Kidney capillary endothelial cell (primary cell): ENCODE measurements at places on chromosomes 4 and X.

DNA sequence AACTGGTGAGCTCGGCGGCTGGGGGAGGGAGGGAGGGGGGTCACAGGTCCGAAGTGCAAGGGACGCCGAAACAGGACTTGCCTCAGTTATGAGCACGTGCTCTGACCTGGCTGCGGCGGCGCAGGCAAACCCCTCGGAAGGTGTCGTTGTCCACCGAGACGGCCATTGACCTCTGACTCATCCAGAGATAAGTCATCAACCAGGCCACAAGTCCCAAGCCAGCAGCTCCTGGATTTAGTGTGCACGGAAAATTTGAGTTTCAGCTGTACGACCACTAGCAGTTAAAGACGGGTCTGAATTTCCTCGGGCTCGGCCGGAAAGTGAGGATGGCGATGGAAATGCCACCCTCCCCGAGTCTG lies 674 bp downstream of the SH3D19 start:
- peak; percentile 81 for DNase-seq

DNA sequence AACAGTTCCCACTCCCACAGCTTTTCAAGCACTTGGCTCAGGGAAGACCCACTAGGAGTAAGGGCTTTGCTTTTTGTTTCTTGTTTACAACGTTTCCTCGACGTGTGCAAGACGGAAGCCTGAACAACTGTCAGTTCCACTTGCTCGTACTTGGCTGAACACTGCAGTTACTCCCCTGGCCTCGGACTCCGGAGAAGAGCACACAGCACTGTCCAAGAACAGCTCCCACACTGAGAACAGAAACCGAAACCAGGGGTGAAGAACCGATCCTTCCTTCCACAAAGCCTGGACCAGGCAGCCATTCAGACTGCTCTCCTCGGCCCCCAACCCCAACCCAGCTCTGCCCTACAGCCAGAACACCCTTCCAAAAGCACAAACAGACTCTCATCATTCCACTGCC lies 25.5 kb downstream of the IRF2 start:
- no peak for DNase-seq

- no peak for DNase-seq
Measured at GRCh38 chr4:33072298-33073089, 2352.3 kb downstream of the PCDH7 start.

DNA sequence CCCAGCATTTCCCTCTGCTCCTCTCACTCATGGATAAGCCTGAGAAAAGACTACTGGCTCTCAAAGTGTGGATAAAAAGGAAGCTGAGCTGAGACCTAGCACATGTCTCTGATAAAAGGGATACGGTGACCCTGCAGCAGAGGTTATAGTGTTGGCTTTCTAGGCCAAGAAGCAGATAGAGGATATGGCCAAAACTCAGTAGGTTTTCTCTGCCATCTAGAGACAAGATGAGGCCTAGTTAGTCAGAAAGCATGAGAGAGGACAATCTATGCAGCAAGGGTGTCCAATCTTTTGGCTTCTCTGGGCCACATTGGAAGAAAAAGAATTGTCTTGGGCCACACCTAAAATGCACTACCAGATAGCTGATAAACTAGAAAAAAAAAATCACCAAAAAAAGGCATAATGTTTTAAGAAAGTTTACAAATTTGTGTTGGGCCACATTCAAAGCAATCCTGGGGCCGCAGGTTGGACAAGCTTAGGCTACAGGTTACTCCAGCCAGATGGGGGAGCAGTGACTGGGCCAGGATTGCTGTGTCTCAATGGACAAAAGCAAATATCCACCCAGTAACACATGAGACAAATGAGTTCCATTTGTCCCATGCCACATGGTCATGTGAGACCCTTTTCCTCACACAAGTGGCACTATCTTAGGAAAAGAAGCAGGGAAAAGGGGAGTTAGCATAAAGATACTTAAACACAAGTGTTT lies 411.4 kb downstream of the INPP4B start:
- DNase-seq = no peak

- no peak for DNase-seq
Measured at GRCh38 chr4:5238173-5238572, 186.9 kb downstream of the STK32B start.

GRCh38 chr4:43163101-43163792 lies 270.7 kb downstream of the GRXCR1 start:
- no peak for DNase-seq

DNA sequence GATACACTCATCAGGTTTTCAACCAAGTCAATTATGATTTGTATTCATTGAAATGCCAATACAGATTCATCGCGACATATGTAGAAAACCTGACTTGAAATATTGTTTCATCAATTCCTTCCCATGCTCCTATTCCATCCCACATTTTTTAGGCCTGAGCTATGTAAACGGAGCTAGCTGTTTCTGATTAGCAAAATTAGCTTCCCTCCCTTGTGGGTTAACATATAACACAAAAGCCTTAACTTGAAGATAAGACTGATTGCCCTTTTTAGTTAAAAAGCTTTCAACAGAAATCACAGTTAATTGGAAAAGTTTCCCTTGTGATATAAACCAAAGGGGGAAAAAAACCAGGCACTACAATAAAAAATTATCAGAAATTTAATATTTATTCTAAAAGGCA lies 32.8 kb upstream of the DCLK2 start:
- DNase-seq = no peak

DNA sequence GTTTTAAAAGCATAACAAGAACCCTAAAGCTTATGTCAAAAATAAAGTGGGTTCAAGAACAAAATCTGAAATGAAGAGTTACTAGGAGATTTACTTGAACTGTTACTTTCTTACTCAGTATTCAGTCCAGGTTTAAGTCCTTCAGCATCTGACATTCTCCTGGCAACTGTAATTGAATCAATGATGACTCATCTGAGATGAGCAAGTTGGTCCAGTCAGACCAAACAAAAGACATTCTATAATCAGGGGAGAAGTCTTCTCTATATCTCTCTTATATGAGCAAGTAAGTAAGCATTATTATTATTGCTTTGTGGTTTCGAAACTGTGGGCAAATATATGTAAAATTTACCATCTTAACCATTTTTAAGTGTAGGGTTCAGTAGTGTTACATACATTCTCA lies 34.6 kb downstream of the MAP9 start:
- DNase-seq = no peak

DNA sequence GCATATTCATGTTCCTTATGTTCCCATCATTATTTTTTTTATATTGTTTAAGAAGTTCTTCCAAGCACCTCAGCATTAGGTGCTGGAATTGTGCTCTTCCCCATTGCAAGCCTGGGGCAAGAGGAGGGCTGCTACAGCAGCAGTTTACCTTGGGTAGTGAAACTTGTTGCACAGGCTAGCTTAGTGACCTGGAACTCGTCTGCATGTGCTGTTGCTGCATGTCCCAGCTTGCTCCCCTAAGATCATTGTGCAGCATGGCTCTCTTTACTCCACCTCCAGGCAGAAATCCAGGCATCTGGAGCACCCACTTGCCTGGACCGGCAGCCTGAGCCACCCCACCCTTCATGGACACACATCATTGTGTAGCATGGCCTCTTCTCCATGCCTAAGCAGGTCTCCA lies 776.0 kb downstream of the GLUD2 start:
- no peak for DNase-seq

- DNase-seq = no peak
Measured at GRCh38 chr4:136750897-136751296, 781.4 kb downstream of the PCDH18 start.

DNA sequence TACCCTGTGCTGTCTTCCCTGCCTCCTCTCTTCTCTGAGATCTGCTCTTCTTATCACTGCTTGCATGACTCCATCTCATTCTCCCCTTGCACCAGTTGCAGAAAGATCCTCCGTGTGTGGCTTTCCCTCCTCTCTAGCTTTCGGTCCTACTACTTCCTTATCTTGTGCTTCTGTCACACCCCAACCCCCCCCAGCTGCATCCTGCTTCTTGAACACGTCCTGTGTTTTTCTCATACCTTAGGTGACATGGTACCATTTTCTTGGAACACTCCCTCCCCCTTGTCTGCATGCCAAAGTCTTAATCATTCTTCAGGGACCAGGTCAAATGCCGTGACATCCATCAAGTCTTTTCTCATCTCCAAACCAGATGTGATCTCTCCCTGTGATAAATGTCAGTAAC lies 46.4 kb downstream of the FHL1 start:
- no peak for DNase-seq

DNA sequence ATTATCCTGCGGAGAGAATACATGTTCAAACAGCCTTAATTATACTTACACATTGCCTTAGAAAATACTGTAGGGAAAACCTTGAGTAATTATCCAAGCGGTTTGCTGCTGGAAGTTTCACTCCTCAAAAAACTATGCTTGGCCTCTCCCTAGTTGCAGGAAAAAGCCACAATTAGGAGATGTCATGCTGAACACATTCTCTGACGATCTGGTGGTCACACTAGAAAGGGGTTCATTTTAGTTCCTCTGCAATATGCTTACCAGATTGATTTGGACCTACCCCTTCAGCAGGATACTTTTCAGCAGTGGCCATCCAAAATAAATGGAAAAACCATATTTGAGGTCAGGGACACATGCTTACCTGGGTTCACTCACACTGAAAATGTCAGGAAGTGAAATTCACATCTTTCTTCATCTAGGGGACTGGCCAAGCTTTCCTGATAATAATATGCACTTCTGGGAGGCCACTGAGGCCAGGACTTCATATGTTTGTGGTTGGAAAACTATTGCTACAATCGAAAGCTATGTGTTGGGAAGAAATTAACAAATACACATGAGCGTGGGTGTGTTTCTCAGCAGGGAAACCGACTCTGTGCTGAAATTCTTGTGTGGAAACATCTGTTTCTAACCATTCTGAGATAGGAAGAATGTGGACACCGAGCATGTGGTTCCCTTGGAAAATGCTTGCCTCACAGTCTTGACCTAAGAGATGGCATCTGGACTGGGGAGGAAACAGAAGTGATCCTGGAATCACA lies 68.8 kb downstream of the ATXN3L start:
- DNase-seq = peak; percentile 1

DNA sequence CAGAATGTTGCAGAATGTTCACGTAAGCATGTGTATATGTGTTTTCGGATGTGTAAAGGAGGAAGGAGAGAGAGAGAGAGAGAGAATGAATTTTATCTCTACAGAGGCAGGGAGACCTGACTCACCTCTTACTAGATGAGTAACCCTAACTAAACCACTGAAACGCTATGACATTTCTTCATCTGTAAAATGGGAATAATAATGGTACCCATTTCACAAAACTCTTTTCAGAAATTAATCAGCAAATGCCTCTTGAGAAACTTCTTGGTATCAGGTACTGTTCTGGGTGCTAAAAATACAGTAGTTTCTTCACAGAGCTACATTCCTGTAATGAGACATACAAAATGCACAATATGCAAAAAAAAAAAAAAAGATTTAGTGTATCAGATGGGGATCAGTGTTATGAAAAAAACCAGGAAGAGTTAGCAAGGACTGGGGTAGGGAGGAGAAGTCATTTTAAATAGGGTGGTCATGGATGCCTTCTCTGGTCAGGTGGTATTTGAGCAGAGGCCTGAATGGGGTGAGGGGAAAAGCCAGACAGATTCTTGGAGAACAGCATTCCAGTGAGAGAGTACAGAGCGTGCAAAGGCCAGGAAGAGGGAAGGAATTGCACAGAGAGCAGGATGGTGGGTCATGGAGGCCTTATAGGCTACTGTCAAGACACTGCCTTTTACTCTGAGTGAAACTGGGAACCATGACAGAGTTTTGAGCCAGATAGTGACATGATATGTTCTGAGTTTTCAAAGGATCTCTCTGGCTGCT lies 84.9 kb upstream of the SPANXB1 start:
- no peak for DNase-seq

GRCh38 chr4:114527637-114528036 lies 71.0 kb upstream of the UGT8 start:
- no peak for DNase-seq

GRCh38 chrX:16826207-16826606 lies 39.9 kb downstream of the TXLNG start:
- DNase-seq = peak; percentile 65

- DNase-seq = no peak
Measured at GRCh38 chr4:74590476-74590875, 145.5 kb downstream of the AREG start.

GRCh38 chrX:31440546-31440945 lies 368.7 kb upstream of the FTHL17 start:
- no peak for DNase-seq

GRCh38 chrX:22097012-22097694 lies 65.0 kb downstream of the PHEX start:
- DNase-seq = peak; percentile 14

- DNase-seq = no peak
Measured at GRCh38 chr4:14149176-14150053, 521.9 kb upstream of the BOD1L1 start.

- DNase-seq = no peak
Measured at GRCh38 chr4:32519060-32519459, 1798.9 kb downstream of the PCDH7 start.

GRCh38 chr4:139175646-139176301 lies 1.2 kb downstream of the ELF2 start:
- no peak for DNase-seq

DNA sequence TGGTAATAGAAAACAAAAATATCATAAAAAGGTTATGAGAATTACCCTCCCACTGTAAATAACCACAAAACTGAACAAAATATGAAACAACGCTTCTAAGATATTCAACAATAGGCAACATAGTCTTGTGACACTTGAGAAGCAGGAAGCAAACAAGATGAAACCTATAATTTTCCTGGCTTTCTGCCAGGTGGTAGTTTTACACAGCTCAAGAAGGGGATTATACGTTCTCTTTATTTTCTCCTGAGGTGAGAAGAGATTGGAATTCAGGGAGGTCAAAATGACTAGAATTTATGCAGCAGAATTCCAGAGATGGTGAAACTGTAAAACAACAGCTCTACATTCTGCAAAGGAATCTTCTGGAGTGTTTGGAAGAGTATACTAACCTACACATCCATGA lies 186.0 kb downstream of the HHIP start:
- DNase-seq = peak; percentile 10

- DNase-seq = no peak
Measured at GRCh38 chrX:108735091-108735678, 1.2 kb downstream of the IRS4 start.

DNA sequence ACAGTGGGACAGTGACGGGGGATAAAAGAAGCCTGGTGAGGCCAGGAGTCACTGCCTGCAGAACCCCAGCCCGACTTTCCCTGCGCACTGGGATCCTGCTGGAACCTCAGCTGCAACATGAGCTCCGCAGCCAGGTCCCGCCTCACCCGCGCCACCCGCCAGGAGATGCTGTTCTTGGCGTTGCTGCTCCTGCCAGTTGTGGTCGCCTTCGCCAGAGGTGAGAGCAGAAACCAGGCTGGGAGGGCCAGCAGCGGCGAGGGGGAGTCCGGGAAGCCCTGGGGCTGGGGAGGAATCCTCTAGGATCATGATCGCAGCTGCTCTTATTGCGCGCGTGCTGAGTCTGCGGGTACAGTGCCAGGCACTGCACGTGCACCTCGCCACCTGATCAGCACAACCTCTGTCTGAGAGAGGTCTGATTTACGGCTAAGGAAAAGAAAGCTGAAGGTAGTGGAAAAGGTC lies at the start of gene PF4V1:
Gene PF4V1, plus strand, starts transcription at position 51 of the 459 bp plus-strand sequence. Its CDS starts 67 bp downstream, at position 118.
- DNase-seq = no peak

GRCh38 chrX:84760560-84760959 lies 243.1 kb upstream of the APOOL start:
- no peak for DNase-seq

GRCh38 chr4:55411621-55412020 lies 15.9 kb downstream of the TMEM165 start:
- DNase-seq = no peak
